Hematopoietic multipotent progenitor cell treated with erythropoietin and hydrocortisone succinate and interleukin-3 and kit ligand, for 17 days (in vitro differentiated cells): ENCODE measurements at places on chromosomes 4 and X.
A peak's percentile ranks its signal among the peaks of the same experiment; 100 is the strongest.

- no peak for DNase-seq
These were observed 63.7 kb downstream of the MSX1 start for GRCh38 chr4:4923201-4923600.

- DNase-seq = no peak
These were observed 370.4 kb downstream of the MID1IP1 start for GRCh38 chrX:39171686-39172085.

- no peak for DNase-seq
These were observed 34.1 kb upstream of the MXD4 start for GRCh38 chr4:2295900-2296442.

- DNase-seq = no peak
These were observed 236.8 kb upstream of the VCX start for GRCh38 chrX:7606039-7606652.

GRCh38 chr4:99665983-99666382, 8.4 kb upstream of the C4orf54 start:
- DNase-seq = no peak

DNA sequence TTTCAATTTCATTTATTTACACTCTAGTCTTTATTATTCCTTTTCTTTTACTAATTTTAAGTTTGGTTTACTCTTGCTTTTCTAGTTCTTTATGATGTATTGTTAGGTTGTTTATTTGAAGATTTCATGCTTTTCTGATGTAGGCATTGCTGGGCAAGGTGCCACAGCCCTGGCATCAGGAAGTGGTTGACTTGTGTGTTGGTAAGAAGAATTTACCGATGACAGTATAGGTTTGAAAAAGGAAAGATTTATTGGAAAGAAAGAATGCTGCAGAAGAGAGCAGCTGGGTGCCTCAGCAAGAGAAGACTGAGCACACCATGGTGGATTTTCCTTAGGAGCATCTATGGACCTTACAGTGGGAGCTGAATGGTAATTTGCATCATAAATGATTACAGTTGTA, 153.2 kb downstream of the KLF8 start:
- no peak for DNase-seq

GRCh38 chr4:109729117-109729717, 653 bp downstream of the PLA2G12A start:
- peak; percentile 10 for DNase-seq

DNA sequence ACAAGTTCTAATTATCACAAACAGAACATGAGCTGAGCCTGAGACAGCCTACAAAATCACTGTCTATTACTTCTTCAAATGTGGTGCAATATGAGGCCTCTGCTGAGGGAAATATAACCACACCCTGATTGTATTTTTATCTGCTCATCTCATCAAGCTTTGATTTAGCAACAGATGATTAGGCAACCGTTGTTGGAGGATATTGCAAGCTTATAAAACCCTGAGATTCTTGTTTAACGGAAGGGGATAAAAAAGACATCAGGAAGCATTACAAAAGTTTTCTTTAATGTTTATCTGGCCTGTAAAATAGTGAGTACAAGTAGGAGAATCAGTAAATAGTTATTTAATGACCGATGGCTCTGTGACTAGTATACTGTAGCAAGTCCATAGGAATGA, 108.5 kb downstream of the ZNF330 start:
- DNase-seq = no peak

- DNase-seq = no peak
These were observed 13.1 kb downstream of the ARX start for GRCh38 chrX:25002661-25003020.

DNA sequence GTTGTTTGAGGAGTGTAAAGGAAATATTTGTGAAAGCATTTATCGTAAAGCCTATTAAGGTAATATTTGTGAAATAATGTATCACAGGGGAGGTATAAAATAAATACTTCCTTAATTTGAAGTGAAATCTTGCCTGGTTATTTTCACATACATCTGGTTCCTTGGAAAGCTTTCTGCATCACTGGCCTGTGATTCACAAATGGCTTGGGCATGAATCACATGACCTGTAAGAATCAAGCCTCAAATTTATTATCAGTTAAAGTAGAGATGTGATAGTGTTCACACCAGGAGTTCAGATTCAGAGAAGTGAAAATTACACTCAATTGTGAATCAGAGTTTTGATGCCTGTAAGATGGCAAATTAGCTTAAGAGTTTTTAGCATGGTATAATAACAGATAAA, 1911.4 kb downstream of the STIM2 start:
- no peak for DNase-seq

DNA sequence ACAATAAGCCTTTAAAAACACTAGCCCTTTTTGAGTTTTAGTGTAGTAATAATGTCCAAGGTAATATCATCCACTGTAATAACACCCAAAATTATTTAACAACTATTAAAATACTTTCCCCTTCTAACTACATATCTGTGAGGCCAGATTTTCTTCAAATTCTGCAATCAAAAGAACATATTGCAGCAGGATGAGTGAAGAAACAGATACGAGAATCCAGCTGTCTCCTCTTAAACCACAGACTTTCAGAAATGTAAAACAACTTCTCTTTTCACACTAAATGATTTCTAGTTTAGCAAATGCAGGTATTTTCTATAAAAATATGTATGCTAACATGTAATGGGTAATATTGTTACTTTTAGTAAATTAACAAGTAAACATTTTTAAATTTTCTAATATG, 148.9 kb downstream of the PRDM5 start:
- no peak for DNase-seq

GRCh38 chr4:98113012-98113411, 30.3 kb downstream of the STPG2 start:
- DNase-seq = no peak

DNA sequence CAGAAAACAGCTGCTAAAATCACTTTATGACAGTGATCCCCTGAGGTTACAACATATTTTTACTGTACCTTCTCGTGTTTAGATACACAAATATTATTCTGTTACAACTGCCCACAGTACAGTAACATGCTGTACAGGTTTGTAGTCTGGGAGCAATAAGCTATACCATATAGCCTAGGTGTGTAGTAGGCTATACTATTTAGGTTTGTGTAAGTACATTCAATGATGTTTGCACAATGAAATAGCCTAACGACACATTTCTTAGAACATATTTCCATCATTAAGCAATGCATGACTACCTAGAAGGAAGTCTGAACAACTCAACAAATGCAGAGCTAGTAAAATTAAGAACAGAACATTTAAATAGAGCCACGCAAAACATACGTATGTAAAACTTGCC, 112.7 kb downstream of the ZAR1 start:
- DNase-seq = no peak

DNA sequence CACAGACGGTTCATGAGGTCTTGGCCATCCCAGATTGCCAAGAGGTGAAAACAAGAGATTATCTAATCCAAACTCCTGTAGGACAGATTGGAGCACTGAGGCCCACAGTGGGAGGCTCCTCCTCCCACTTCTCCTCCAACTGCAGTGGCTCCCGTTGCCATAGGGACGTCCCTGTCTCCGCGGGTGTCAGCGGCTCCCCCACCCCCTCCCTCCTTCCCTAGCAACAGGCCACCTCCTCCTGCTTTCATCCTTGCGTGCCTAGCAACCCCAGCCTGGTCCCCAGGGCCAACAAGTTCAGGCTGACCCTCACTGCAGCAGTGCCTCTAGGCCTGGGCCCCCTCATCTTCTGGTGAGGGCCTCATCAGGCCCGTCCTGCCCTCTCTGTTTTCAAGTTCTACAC, 6.8 kb upstream of the IQSEC2 start:
- no peak for DNase-seq

GRCh38 chr4:2289311-2289954, 27.5 kb upstream of the MXD4 start:
- DNase-seq = no peak
